ENCODE measurements at places on chromosomes 4 and X.

DNA sequence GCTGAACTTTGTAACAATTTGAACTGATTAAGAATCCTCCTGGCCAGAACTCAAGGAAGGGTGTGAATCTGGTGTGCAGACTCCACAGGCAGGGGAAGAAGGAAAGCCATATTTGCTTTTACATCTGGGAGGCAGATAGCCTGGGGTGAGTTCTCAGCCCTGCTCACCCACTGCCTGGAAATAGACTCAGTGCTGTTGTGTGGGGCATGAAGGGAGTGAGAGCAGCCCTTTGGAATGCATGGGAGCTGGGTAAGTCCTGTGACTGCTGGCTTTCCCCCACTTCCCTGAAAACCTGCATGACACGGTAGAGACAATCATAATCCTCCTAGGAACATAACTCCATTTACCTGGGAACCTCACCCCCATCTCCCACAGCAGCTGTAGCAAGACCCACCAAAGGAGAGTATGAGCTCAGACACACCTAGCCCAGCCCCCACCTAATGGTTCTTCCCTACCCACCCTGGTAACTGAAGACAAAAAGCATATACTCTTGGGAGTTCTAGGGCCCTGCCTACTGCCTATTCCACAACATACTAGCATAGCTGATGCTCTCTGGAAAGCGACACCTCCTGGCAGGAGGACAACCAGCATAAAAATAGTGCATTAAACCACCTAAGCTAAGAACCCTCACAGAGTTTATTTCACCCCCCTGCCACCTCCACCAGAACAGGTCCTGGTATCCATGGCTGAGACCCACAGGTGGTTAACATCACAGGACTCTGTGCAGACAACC, 59.3 kb upstream of the UBQLN2 start:
- no peak for DNase-seq

GRCh38 chr4:165461159-165461821, 82.5 kb downstream of the CPE start:
- DNase-seq = no peak

DNA sequence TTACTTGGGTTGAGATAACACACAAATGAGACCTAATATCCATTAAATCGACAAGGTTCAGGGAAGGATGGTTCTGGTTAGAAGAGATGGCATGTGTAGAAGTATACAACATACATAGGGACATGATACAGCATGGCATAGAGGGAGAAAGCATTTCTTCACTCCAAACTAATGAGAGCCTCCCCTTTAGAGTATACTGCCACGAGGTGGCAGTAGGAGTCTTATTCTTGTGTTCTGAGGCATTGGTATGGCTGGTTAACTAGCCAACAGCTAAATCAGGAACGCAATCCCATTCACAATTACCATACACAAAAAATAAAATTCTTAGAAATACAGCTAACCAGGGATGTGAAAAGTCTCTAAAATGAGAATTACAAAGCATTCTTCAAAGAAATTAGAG, 29.1 kb upstream of the TRO start:
- no peak for DNase-seq

DNA sequence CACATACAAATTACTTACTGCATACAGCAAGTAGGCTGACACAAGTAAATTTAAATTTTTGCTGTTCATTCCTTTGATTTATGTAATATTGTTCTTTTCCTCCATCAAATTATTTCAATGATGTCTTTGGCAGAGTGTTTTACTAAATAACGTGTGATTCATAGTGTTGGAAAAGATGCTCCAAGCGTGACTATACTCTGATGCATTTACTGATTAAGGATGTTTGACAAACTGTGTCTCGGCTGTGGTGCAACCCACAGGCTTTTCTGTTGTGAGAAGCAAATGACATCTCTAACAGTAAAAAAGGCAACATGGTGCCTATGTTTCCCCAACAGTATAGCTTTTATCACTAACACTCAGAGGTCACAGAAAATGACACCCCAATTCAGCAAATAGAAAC, 540.9 kb downstream of the PPP4R3C start:
- no peak for DNase-seq

- DNase-seq = no peak
Observed at GRCh38 chr4:104912518-104912917, 234.2 kb upstream of the TET2 start.

DNA sequence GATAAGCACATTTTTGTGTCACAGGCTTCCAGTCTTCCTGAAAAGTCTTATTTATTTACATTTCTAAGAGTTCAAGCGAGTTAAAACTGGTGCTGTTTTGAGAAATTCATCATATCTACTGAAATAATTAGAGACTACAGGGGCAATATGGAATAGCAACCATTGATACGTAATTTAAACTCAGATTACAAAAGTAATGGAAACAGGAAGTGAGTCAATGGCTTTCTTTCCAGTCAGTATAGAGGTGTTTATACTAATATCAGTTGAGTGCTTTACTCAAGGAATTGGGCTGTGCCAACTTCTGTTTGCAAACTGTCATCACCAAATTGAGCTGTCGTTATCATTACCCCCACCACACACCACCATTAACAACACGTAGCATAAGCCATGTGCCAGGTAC, 222.7 kb downstream of the COL25A1 start:
- peak; percentile 15 for DNase-seq
